ENCODE measurements at places on chromosomes 12 and 14. TPM values are rescaled to one million over a fixed set of nuclear protein-coding genes. Genes with fewer than 3 reads are reported as not detected.

ZC2HC1C gene
- total RNA-seq, result 2.0 TPM

SYNDIG1L gene
- total RNA-seq, result 0.94 TPM

BATF gene
- total RNA-seq, result 3.2 TPM

TMEM132C gene
- 0.78 TPM for total RNA-seq

C14orf132 gene
- total RNA-seq, result 39.1 TPM

MAX gene
- total RNA-seq, result 98.0 TPM

ABCC9 gene
- 47.9 TPM for total RNA-seq

TTC9 gene
- 2.9 TPM for total RNA-seq

CD163L1 gene
- total RNA-seq, result 39.8 TPM

TPH2 gene
- total RNA-seq, result not detected

NGB gene
- not detected for total RNA-seq

ACOT6 gene
- not detected for total RNA-seq

ADGRD1 gene
- 59.2 TPM for total RNA-seq

All from aorta (tissue), 5 donors.